ENCODE measurements at places on chromosomes 11 and 22. TPM values are rescaled to one million over a fixed set of nuclear protein-coding genes. Genes with fewer than 3 reads are reported as not detected.
A peak's percentile ranks its signal among the peaks of the same experiment; 100 is the strongest.

Gene NXPE2
- total RNA-seq, result not detected

DNA sequence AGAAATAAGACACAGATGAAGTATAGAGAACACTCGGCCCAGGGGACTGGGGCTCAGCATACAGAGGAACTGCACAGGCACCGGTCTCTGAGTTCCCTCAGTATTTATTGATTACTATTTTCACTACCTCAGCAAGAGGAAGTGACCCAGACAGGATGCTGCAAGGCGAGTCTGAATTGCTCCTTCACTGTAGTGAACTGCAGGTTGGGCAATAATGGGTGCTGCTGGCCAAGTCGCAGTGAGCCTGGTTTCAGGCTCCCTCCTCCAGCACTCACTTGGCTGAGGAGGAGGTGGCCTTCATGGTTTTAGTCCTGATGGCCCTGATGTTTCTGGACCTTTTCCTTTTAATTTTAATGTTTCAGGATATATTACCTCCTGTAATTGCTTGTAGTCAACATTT is 10.4 kb downstream of the OR52K2 start:
- DNase-seq, result no peak
- H3K27ac ChIP-seq, result no peak overlapping the region
- peaks cover 2% of the 10 kb centered on the region for H3K4me1 ChIP-seq
- no peaks in the 10 kb centered on the region for H3K36me3 ChIP-seq

DNA sequence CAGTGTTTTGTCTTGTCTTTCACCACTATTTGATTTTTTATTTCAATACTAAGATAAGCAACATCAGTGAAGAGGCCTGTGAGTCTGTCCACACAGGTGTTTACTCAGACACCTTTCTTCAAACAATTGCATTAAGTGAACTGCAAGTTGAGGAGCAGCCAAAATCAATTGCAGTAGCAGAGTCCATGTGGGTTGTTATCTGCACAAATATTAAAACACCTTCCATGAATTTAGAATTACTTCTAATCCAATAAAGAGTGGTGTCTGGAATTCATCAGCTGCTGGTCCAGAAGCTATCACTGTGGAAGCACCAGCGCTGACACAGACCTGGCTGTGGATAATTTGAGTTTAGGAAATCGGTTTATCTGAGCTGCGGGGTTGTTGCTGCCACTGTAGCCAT is 83.5 kb upstream of the FAT3 start:
- H3K27ac ChIP-seq, result no peak overlapping the region
- no peaks in the 10 kb centered on the region for H3K4me1 ChIP-seq
- H3K4me3 ChIP-seq, result no peak overlapping the region
- no peaks in the 10 kb centered on the region for H3K27me3 ChIP-seq

DNA sequence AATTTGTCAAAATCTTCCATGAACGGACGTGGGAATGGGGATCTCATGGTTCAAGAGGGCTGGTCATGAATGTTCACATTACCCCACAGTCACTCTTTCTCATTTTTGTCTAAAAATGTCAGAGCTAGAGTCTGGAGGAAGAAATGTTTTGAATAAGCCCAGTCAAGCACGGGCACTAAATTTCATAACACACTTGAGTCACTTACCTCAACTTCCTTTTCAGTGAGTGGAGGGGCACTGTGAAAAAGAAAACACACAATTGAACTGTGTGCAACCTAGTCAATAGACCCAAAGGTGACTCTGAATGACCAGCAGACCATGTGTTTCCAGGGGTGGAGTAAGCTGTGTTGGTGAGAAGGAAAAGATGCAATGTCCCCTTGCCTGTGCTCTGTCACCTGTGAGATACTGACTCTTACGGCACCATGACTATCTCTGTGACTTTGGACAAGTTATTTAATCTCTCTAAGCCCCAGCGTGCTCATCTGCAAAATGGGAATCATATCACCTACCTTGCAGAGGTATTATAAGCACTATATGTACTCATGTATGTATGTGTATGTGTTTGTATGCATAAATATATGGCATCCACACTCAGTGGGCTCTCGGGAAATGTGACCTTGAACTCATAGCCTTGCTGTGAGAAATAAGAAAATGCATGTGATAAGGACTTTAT is 38.2 kb upstream of the LYVE1 start:
- H3K36me3 ChIP-seq, result no peaks in the 10 kb centered on the region
- H3K27ac ChIP-seq, result peak overlapping the region; percentile 53
- peaks cover 8% of the 10 kb centered on the region for H3K27me3 ChIP-seq
- no peak overlapping the region for H3K4me3 ChIP-seq
- DNase-seq, result no peak
- H3K4me1 ChIP-seq, result peaks cover 2% of the 10 kb centered on the region
